ENCODE measurements at places on chromosomes 7 and 10.

GRCh38 chr7:19971956-19972355 is 198.5 kb upstream of the TMEM196 start:
- DNase-seq: no peak

- DNase-seq: no peak
These were observed 337.8 kb downstream of the NRG3 start for GRCh38 chr10:82212753-82213152.

- no peak for DNase-seq
These were observed 69.4 kb downstream of the FAM53B start for GRCh38 chr10:124674768-124675222.

GRCh38 chr7:32299133-32299702 is 191.0 kb downstream of the LSM5 start:
- DNase-seq: no peak

- no peak for DNase-seq
These were observed 441.0 kb upstream of the NPVF start for GRCh38 chr7:25669281-25669781.

DNA sequence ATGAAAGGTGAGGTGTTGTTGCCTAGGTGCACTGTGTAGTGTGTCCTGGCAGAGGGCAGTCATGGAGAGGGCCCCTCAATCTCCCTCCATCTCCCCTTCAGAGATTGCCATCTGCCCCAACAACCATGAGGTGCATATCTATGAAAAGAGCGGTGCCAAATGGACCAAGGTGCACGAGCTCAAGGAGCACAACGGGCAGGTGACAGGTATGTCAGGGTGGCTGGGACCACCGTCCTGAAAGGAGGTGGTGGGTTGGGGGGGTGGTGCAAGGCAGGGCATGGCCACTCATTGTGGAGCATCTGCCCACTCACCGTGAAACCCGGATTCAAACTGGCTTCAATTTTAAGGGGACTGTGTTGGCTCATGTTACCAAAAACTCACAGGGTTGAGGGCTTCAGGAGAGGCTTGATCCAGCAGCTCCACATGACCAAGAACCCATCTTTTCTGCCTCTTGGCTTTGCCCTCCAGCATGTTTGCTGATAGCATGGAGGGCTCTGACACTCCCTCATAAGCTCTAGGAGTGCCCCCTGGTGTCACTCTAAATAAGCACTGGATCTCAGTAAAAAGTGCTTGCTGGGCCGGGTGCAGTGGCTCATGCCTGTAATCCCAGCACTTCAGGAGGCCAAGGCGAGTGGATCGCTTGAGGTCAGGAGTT is 12.2 kb downstream of the ARPC1B start:
- DNase-seq: no peak

- DNase-seq: peak; percentile 45
These were observed 47.0 kb upstream of the CDK1 start for GRCh38 chr10:60731134-60731885.

DNA sequence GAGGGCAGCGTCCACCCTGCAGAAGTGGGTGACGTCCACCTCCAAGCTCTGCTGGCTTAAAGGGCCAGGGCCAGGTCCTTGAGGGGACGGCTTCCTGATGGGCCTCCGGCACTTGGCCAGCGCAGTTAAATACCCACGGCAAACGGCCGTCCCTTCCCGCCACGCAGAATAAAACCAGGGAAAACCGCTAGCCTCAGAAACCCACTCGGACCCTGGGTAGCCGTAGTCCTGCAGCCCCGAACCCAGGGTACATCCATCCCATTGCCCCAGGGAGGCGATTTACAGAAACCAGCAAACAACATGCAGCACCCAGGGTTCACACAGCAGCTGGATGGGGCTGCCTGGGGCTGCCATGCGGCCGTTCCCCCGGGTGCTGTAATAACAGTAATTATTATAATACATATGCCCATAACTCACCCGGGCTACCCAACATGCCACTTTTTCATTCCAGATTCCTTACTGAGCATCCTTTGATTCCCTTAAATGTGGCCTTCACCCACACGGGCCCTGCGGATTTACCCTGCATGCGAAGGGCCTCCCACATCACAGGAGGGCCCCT is 81.5 kb upstream of the PDGFA start:
- DNase-seq: no peak

- DNase-seq: no peak
These were observed 189.9 kb upstream of the PDE1C start for GRCh38 chr7:32259931-32260596.

GRCh38 chr10:123259791-123260190 is 105.6 kb downstream of the BUB3 start:
- no peak for DNase-seq

DNA sequence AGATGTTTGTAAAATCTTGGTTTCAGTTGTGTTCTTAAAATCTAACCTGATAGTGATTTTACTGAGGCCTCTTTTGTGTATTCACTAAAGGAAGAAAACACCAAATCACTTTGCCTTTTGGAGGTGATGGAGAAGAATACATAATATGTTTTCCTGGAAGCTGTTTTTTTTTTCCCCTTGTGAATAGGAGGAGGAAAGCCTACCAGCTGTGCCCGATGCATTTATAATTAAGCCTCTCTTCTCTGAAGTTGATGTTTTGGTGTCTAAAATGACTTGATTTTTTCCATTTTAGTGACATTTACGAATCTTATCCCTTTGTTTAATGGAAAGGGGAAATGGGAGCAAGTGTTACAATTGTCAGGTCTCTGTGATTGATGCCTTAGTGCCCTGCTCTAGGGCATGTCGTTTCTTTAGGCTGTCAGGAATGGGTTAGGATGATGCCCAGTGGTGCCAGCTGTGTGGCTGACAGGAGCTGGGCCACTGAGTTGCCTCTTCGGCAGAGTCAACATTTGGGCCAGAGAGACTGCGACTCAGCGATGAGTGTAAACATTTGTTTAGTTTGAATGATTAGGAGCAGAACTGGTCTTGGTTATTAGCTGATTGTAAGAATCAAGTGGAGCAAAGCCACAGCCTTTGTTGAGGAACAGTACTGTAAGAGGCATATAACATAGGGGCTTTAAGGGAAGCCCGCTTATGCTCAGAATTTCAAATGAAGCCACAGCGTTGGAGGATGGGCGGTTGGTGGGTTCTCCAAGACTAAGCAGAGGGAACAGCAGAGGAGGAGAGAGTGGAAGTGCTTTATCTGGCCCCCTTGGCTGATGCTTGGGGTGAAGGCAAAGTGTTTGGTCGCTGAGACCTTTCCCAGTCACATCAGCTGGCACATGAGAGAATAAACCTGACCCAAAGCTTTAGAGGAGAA is 81.6 kb downstream of the CDK14 start:
- no peak for DNase-seq

GRCh38 chr10:19811540-19811939 is 4.7 kb upstream of the PLXDC2 start:
- DNase-seq: no peak
